H9 (cell line): ENCODE measurements at places on chromosomes 3 and 15. TPM values are rescaled to one million over a fixed set of nuclear protein-coding genes. Genes with fewer than 3 reads are reported as not detected.

Gene DUOXA1
- 1.2 and 1.3 TPM in 2 replicates for total RNA-seq

Gene FEZF2
- total RNA-seq: 0.11 TPM in 1 of 2 replicates, not detected in the other

Gene SLCO2A1
- 0.68 and 0.98 TPM in 2 replicates for total RNA-seq

Gene CELF6
- 0.13 and 0.18 TPM in 2 replicates for total RNA-seq

Gene ZNF385D
- total RNA-seq: 1.2 and 1.5 TPM in 2 replicates

Gene TM4SF1
- 1.2 and 2.2 TPM in 2 replicates for total RNA-seq

Gene SIDT1
- not detected in 2 replicates for total RNA-seq

Gene PLA1A
- not detected in 2 replicates for total RNA-seq

Gene SOX14
- 0.35 and 0.57 TPM in 2 replicates for total RNA-seq

Gene IQCB1
- 34.6 and 35.8 TPM in 2 replicates for total RNA-seq

Gene FBLN2
- 9.8 and 11.8 TPM in 2 replicates for total RNA-seq

Gene OR5K4
- total RNA-seq: not detected in 2 replicates

Gene APPL1
- 34.4 and 38.2 TPM in 2 replicates for total RNA-seq

Gene GOLGA6A
- 0.72 and 0.90 TPM in 2 replicates for total RNA-seq

Gene FGF7
- not detected in 2 replicates for total RNA-seq

Gene RAB5A
- 84.8 and 85.2 TPM in 2 replicates for total RNA-seq

Gene INSYN1
- total RNA-seq: 1.9 and 2.5 TPM in 2 replicates

Gene GOLGA6D
- total RNA-seq: 0.35 and 0.37 TPM in 2 replicates

Gene FSIP1
- total RNA-seq: 0.64 and 0.96 TPM in 2 replicates

Gene ZNF662
- not detected in 2 replicates for total RNA-seq

Gene LRRIQ4
- total RNA-seq: 0.26 TPM in 1 of 2 replicates, not detected in the other

Gene SLC24A5
- not detected in 2 replicates for total RNA-seq

Gene C2CD4A
- not detected in 2 replicates for total RNA-seq

Gene HIGD2B
- total RNA-seq: not detected in 2 replicates

Gene TMEM45A
- 10.1 and 10.3 TPM in 2 replicates for total RNA-seq

Gene PTX3
- total RNA-seq: 0.11 and 0.22 TPM in 2 replicates

Gene DGKG
- total RNA-seq: not detected in 2 replicates

Gene WWTR1
- total RNA-seq: 24.4 and 24.8 TPM in 2 replicates
